Activated naive CD4-positive, alpha-beta T cell (primary cell): ENCODE measurements at places on chromosomes 7 and 10.

DNA sequence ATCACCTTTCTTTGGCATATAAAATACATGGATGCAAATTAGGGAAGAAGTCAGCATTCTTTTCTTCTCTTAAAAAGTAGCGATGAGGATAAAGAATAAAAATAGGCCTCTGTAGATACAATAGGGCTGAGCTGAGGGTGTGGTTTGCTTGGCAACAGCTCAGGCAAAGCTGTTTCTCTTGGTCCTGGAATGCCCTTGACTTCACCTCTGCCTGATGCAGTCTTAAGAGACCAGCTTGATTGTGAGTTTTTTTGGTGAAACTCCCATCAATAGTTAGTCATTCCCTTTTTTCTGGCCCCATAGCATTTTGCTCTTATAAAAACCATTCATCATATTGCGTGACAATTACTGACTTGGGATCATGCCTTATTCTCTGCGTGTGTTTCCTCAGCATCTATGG is 42.1 kb upstream of the MKLN1 start:
- no peak for DNase-seq

GRCh38 chr7:100556541-100556940 is 17.2 kb downstream of the SAP25 start:
- DNase-seq = no peak

DNA sequence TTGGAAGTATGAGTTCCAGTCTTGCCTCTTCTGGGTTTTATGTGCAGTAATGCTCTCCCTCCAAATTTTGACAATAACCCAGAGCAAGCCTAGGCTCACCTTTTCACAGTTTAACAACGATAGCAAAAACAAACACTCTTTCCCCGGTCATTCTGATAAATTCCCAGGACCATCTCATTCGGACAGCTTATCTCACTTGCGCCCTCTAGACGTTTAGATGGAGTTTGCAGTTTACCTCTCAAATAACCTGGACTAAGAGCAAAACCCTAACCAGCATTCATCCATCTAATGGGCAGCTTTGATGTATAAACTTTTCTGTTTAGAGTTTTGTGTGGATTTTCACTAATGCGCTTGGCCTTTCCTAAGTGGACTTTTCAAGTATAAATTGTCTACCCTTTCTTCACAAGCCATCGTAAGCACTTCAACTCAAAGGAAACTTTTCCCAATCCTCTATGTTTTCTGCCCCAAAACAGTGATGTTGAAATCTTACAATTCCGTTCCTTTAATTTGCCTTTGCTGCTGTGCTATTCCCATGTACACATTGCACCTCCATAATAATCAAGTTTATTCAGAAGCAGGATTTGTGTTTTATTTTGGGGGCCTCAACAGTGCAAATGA is 114.9 kb downstream of the HDAC9 start:
- no peak for DNase-seq

DNA sequence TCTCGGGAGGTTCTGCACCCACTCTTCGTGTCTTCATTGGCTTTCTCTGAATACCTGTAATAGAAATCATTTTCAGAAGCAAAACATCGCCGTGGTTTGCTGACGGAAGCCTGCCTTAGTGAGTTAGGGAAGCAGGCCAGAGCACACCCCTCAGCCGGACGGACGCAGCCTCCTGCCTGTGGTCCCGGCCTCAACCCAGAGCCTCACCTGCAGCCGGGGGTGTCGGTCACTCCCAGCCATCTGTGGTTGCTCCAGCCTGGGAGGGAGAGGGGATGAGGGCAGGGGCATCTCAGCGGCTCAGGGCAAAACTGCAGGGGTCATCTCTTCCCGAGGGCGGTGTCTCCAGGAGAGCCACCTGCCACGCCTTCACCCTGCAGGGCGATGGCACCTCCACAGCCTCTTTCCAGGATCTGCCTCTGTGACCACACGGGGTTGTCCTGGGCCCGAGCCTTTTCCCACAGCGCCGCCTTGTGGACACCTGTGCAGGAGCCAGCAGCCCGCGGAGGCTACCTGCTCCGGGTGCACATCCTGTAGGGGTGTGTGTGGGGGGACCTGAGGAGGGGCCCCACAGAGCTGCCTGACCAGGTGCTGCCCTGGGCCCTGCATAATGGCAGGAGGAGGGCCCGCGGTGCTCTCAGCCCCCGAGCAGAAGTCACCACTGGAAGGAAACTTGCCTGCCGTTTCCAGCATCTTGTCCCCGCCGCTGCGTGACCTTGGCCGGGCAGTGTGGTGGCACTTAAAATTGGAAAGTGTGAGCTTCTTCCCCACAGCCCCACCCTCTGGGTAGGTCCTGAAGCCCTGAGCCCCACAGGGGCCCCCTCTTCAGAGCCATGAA is 21.6 kb upstream of the AP5Z1 start:
- peak; percentile 80 for DNase-seq

- DNase-seq = no peak
Measured at GRCh38 chr7:23470330-23471105, at the start of gene IGF2BP3. IGF2BP3 (minus strand) TSS chr7:23470491; CDS start chr7:23470110, 381 bp downstream.

GRCh38 chr10:59036311-59037017 is 140.0 kb upstream of the PHYHIPL start:
- no peak for DNase-seq

DNA sequence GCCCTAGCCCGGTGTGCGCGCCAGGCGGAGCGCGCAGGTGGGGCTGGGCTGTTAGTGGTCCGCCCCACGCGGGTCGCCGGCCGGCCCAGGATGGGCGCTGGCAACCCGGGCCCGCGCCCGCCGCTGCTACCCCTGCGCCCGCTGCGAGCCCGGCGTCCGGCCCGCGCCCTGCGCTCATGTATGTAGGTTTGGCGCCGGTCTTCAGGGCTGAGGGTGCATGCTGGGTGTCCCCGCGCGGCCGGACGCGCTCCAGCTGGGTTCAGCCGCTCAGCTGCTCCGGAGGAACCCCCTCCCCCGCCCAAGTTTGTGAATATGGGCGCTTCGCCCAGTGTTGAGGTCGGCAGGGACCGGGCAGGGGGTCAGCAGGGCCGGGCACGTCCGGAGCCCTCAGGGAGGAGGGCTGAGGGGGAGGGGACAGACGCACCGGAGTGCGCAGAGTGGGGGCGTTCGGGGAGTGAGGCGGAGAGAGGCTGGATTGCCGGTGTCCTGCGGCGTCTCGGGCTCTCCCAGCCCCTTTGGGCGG is 559 bp downstream of the VWC2 start:
- DNase-seq = no peak

DNA sequence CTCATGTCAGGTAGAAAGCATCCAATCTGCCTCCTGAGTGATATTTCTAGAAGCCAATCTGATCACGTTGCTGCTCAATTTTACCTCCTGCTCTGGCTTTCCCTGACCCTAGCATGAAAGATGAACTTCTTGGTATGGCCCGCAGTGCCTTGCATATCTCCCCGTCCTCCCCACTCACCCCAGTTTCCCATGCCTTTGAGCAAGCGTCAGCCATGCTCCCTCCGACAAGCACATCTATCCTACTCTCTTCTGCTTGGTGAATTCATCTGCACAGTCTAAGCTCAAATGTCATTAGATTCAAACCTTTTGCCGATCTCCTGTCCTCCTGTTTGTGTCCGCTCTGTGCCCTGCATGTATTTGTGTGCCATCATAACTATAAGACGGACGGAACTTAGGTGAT is 6.2 kb upstream of the TBXAS1 start:
- DNase-seq = no peak

DNA sequence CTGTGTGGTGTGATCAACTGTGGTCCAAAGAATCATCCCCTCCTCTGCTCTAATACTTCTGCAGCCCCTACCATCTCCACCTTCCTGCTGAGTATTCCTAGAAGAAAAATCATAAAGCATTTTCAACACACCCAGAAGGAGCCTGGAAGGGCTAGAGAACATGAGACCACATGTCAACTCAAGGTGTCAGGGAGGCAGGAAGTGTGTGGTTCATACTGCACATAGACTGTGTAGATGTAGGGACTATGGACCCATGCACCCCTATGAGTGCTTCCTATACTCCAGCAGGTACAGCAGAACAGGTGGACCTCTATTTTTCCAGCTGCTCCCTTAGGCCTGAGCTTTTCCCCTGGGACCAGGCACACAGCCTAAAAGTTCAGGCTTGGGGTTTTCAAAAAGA is 2.6 kb upstream of the ZNF746 start:
- no peak for DNase-seq

- DNase-seq = no peak
Measured at GRCh38 chr7:91330191-91330808, 66.1 kb downstream of the FZD1 start.

DNA sequence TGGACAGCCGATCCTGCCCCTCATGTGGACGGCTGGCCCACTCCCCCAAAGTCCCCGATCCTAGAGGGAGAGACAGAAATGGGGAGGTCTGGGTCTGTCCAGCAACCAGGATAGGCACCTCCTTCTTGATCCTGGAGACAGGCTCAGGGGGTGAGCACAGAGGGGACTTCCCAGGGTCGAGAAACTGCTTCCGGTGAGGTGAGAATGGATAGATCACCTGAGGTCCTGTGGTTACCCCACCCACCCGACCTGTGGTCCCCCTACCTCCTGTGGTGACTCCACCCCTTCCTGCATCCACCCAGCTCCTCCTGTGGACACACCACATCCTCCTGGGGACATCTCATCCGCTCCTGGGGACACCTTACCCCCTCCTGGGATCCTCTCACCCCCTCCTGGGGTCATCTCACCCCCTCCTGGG is 27.4 kb upstream of the RASGEF1A start:
- no peak for DNase-seq

DNA sequence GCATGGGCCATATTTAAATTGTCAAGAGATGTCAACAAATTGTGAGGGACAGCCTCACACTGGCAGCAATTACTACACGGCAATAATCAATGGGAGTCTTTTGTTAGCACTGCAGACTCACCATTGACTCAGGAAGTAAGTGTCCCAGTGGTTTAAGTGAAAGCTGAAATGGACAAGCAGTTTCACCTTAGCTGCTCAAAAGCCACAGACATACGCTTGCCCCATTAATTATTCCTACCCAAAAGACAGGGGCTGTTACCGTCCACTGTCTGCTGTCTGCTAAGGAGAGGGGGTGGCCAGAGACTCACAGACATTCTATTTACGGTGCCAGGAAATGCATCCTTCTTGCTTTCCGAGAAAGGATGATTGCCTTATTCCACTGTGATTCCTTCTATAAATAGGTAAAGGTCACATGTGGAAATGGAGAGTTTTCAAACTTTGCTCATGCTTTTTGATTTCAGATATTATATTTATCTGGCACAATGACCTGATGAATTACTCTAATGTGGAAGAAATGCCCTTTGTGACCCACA is 309.7 kb upstream of the NFE2L3 start:
- DNase-seq = no peak

GRCh38 chr7:73718905-73719805 is at the start of gene STX1A:
STX1A (minus strand) TSS chr7:73719669; CDS start chr7:73719631, 38 bp downstream.
- DNase-seq = peak; percentile 41

DNA sequence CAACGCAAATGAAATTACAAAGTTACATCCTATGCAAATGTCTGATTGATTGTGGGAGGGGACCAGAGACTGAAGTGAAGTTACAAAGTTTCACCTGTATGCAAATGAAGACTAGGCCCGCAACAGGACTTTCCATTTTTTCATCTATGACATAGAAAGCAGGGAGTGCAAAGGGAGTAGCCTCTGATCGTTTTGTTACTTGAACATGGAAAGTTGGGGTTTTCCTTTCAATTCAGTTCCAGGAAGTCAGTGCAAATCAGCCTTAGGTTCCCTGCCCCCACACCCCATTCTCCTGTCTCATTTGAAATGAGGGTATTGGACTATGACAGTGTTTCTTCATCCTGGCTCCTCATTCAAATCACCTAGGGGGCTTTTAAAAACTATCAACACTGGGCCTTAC is 96.9 kb upstream of the HABP2 start:
- no peak for DNase-seq

- DNase-seq = no peak
Measured at GRCh38 chr7:82141427-82141826, 302.1 kb downstream of the CACNA2D1 start.

GRCh38 chr10:128643658-128644057 is 517.4 kb upstream of the MKI67 start:
- DNase-seq = no peak

GRCh38 chr10:61164458-61165160 is 220.6 kb upstream of the RHOBTB1 start:
- DNase-seq = no peak
